ENCODE measurements at places on chromosomes 13 and 19. TPM values are rescaled to one million over a fixed set of nuclear protein-coding genes. Genes with fewer than 3 reads are reported as not detected.

DNA sequence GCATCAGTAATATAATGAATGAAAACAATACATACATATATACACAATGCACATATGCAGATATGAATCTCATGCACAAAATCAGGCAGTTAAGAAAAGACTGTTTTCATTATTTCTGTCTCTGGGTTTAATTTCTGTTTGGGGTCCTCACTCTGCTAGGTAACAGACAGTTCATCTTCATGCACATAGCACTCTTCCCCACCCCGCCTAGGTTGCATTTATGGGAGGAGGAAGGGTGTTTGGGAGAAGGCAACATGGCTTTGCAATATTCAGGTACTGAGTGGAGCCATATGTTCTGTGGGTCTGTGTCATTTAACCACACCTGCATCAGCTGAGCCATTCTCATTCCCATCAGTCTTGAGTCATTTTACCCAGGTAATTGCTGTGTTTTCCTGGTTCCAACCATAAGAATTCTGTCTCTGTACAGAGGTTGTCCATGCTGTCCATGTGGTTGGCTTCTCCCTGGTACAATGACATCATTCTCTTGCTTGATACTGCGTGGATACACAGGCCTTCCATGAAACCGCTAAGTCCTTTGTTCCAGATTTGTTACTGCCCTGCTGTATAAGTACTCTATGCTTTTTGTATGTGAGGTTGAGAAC lies 45.3 kb downstream of the RFC3 start:
- DNase-seq, result no peak

DNA sequence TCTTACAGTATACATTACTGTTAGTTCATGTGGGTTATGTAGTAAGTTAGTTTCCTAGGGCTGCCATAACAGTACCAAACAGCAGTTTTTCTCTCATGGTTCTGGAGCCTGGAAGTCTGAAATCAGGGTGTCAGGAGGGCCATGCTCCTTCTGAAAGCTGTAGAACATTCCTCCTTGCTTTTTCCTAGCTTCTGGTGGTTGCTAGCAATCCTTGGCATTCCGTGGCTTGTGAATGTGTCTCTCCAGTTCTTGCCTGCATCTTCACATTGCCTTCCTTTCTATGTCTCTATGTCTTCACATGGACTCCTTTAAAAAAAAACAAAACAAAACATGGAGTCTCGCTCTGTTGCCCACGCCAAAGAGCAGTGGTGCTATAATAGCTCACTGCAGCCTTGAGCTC lies 95.4 kb downstream of the WDFY2 start:
- no peak for DNase-seq

DNA sequence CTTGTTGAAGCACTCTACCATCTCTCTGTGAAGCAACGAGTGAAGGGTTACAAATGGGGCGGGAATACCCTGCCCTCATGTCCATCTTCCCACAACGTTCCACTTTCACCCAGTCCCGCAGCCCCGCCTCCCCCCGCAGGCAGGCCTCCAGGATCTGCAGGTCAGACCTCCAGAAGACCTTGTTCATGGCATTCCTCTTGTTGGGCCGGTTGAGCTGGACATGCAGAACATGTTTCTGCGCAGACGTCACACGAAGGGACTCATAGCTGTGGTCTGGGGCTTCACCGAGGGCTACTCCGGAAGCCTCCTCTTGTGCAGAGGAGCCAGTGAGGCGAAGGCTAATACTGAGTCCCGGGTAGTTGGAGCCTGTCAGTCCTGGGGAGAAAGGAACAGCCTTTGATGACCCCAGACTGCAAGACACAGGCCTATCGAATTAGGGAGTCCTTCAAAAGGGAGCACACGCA lies 420 bp downstream of the ECH1 start:
- no peak for DNase-seq

DNA sequence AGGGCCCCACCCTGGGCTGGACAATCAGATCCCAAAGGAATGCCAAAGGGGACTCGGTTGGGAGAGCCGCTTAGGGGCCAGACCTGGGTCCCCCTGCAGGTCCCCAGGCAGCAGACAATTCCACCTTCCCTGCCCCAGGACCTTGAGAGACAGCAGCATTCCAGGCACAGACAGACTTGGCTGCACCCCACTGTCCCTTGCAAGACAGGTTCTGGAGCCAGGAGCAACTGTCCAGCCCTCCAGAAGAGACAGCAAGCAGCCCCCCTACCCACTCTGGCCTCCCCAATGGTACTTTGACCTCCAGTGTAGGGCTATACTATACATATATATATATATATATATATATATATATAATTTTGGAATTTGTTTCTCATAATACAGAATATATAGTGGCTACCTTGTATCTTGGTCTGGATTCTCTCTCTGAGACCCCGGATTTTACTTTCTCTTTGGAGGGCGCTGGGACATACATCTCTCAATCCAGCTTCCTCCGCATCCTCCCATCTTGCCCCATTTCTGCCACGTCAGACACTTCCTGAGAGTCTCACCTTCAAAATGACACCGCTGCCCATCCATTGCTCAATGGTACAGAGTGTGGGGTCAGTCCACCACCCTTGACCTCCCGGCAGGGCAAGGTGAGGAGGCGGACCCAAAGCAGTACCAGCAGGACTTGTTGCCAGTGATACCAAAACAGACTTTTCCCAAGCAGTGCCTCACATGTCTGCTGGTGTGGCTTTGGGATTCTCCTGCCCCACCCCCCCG lies 12.7 kb downstream of the SMIM24 start:
- no peak for DNase-seq

- no peak for DNase-seq
These were observed 65.4 kb upstream of the ARGLU1 start for GRCh38 chr13:106633321-106633720.

DNA sequence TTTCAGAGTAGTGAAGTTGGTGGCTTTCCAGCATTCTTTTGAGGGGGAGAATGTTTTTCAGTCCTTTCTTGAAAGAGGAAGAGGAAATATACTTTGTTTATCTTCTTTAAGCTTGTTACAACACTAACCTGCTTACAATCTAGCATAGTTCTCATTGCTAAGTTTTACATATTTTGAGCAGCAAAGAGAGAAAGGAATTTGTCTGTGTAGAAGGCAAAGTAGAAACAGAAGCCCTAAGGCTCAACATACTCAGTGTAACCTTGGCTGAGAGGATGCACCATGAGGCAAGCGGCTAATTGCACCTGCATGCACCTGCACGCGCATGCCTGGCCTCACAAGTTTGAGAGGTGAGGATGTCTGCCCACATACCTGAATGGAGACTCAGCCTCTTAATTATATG lies 2.2 kb downstream of the FRY start:
- no peak for DNase-seq

GRCh38 chr19:8004723-8005513 lies 523 bp downstream of the ELAVL1 start:
- no peak for DNase-seq

DNA sequence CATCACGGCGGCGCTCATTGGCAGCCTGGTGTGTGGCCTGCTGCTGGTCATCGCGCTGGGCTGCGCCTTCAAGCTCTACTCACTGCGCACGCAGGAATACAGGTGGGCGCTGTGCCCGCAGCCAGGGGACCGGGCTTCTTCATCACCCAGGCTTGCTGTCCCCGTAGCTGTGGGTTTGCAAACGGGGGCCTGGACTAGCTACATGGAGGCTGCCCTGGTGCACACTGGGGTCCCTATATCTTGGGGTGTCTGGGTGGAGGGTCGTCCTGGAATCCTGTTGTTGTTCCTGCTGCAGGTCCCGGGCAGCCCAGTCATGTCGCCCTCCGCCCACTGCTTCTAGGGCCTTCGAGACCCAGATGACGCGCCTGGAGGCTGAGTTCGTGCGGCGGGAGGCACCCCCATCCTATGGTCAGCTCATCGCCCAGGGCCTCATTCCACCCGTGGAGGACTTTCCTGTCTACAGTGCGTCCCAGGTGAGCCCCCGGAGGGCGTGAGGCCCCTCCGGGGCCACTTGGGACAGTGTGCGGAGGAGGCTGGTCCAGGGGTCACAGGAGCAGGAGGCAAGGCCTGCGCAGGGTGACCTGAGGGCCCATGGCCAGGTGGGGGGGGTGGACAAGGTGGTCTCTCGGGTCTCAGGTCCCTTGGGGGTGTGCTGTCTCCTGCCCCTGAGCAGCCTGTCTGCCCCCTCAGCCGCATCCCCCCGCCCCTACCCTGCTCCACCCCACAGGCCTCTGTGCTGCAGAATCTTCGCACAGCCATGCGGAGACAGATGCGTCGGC lies 12.3 kb downstream of the LRP3 start:
- DNase-seq, result no peak

DNA sequence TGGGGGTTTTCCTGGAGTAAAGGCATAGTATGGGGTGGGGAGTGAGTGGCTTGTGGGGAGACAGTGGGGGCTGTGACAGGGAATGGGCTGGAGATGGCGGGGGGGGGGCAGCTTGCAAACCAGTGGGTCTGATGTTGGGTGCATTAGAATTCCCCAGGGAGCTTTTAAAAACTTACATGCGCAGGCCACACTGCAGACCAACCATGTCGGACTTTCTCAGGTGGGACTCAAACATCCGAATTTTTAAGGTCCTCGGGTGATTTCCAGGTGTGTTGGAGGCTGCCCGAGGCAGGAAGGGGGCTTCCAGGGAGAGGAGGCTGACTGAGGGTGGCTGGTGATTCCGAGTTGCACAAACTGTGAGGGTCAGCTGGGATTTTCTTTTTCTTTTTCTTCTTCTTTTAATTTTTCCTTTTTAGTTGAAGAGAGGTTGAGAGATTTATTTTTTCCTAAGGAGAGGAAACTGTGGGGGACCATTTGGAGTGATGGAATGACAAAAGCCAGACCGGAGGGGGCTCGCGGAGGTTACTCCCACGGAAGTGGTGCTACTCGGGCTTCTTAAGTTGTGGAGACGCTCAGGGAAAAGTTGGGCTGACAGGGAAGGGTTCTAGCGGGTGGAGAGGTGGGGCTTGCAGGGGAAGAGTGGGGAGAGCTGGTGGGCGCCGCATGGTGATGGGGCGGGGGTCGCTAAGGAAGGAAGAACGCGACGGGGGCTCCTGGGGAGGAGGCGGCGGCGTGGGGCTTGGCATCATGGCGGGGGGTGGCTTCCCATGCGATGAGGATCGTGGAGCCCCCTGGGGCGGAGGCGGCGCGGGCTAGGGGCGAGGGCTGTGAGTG lies 997 bp upstream of the CACNG8 start:
- DNase-seq, result no peak

GRCh38 chr19:4896372-4896771 lies 6.3 kb downstream of the ARRDC5 start:
- DNase-seq, result no peak

DNA sequence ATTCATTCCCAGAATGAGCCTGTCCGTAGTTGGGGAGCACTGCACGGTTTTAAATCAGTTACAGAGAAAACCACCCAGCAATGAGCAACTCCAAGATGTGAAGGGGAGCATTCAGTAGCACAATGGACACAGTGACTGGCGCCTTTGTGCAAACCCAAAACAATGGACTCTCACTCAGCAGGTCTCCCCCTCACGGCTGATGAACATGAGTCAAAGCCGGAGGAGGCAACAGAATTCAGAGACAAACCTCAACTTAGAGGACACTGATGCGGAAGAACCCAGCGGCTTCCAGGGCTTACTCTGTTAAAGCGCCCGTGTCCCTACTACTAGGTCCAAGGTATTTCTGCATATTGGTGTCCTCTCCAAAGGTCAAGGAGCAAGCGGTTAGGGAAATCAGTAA lies 17.7 kb downstream of the PLEKHF1 start:
- DNase-seq, result no peak

DNA sequence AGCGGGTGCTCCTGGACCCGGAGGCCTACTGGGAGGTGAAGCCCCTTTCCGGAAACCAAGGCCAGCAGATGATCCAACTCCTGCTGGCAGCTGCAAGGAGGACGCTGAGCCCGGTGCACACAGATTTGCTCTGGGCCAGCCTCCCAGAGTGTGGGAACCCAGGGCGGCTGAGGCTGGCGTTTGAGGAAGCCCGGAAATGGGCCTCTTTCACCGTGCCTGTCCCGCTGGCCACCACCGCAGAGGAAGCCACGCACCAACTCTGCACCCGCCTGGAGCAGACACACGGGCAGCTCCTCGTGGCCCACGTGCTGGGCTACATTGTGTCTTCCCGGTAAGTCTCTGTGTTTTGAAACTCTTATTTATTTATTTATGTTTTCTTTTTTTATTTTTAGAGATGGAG lies 30.4 kb downstream of the NWD1 start:
- no peak for DNase-seq

GRCh38 chr13:21478881-21479808 lies 20.0 kb upstream of the ZDHHC20 start:
- DNase-seq, result no peak

GRCh38 chr19:46197314-46198070 lies 32.0 kb upstream of the IGFL1 start:
- no peak for DNase-seq

DNA sequence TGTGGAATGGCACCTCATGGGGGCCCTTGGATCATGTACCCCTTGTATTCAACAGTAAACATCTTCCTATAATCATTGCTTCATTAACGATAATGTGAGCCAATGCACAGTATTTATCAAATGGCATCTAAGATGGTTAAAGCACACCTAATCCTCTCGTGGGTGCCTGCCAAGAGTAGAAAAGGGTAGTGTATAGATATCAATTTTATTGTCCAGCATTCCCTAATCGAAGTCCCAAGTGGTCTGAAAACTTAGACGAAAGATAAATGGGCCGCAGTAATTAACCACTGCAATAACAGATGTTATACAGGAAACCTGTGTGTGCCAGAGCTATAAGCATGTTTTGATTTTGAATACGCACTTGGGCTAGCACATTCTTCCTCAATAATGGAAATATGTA lies 667 bp upstream of the MBNL2 start:
- DNase-seq, result no peak

DNA sequence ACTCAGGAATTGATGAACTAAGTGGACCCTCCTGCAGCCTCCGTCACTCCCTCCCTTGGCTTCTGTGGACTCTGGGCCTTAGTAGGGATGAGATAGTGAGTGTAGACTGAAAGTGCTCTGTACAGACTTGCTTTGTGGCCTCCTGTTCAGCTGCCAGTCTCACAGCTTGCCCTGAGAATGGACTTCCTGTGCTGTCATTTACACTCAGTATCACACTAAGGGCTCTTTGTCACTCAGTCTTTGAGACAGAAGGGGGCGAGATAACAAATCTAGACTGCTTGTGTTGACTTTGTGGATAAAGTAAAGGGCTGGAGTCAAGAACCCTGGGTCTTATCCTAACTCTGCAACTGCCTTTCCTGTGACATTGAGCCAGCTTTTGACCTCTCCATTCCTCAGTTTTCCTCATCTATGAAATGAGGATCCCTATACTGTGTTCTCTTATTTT lies 21.0 kb upstream of the SPRY2 start:
- no peak for DNase-seq

The KLK10 gene
- total RNA-seq, result not detected

The PCDH17 gene
- 5.0 TPM for total RNA-seq

The ZNF492 gene
- total RNA-seq, result 0.17 TPM

The BRME1 gene
- total RNA-seq, result 0.91 TPM
